ENCODE measurements at places on chromosomes 11 and 22.
A peak's percentile ranks its signal among the peaks of the same experiment; 100 is the strongest.

DNA sequence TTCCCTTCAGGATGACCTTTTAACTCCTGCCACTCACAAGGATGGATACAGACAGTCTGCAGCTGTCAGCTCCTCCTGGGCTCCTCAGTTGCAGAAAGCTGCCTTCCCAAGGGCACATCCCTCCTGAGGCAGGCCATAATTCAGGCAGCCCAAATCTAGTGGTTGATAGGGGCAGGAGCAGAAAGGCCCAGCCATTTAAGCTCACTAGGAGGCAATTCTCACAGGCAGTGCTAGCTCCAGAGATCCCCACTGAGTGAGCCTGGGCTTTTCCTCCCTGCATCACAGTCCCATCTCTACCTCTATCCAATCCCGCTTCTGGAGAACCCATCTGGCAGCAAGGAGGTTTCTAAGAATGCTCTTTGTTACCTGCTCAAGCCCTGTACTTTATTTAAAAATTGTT, 200.6 kb downstream of the ARHGAP42 start:
- no peak for DNase-seq

GRCh38 chr22:50139843-50140415, 30.6 kb upstream of the PANX2 start:
- DNase-seq: no peak

DNA sequence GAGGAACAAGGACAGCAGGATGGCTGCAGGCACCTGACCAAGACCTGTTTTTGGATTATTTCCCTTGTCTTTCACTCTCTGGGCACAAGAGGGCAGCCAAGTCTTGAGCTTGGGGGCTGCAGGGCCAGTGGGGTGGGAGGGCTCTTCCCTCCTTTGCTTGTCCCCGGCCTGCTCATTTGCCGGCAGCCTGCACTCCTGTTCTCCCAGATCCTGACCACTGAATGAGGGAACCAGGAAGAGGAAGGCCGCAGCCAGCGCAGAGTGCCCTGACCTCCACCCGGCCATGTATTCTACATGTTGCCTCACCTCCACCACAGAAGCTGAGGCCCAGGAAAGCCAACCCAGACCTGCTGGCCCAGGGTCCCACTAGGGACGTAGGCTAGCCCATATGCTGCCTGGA, 15.5 kb upstream of the NNMT start:
- DNase-seq: no peak

GRCh38 chr11:61367406-61367805, 5.2 kb downstream of the TMEM138 start:
- no peak for DNase-seq

GRCh38 chr11:104093426-104094280, 57.2 kb downstream of the DDI1 start:
- DNase-seq: no peak

DNA sequence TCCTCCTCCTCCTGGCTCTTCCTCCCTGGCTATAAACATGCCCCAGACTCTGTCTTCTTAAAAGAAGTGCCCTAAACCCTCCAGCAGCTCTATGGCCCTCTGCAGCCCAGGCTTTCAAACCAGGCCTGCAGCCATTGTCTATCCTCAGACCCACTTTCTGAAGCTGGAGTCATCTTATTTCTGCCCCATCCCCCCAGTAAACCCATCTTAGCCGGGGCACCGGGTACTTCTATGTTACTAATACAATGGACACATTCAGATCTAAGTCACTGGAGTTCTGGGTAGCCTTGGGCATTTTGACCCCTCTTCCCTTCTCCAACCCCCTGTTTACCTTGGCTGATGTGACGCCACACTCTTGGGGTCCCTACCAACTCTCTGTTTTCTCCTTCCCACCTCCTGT, 29.7 kb upstream of the CACNG2 start:
- no peak for DNase-seq

DNA sequence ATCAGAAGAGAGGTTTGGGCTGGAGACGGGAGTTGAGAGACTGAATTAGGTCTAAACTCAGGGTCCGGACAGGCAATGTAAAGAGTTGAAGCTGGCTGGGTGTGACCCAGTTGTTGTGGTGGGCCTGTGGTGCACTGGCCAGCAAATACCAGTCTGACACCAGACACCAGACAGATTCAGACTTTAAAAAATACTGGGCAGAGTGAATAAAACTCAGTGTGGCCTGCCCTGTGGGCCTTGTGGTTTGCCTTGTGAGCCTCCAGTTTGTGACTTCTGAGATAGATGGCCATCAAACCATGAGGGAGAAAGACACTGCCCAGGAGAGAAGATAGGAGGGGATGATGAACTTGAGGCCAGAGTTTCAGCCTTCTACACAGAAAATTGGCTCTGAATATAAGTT, 25.8 kb downstream of the RCN1 start:
- DNase-seq: no peak

DNA sequence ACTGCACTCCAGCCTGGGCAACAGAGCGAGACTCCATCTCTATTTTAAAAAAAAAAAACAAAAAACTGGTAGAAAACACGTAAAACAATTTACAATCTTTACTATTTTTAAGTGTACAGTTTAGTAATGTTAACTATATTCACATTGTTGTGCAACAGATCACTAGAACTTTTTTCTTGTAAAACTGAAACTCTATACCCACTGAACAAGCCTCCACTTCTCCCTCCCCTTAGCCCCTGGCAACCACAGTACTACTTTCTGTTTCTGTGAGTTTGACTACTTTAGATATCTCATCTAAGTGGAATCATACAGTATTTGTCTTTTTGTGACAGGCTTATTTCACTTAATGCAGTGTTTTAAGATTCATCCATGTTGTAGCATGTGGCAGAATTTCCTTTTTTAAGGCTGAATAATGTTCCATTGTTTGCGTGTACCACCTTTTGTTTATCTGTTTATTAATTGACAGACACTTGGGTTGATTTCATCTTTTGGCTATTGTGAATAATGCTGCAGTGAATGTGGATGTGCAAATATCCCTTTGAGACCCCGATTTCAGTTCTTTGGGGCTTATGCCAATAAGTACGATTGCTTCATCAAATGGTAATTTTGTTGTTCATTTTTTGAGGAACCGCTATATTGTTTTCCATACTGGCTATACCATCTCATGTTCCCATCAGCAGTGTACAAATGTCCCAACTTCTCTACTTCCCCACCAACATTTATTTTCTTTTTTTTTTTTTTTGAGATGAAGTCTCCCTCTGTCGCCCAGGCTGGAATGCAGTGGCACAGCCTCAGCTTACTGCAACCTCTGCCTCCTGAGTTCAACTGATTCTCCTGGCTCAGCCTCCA, 11.0 kb downstream of the DDB2 start:
- no peak for DNase-seq

- no peak for DNase-seq
Observed at GRCh38 chr11:44548032-44548695, 17.3 kb upstream of the CD82 start.

GRCh38 chr22:19610518-19611253, 86.5 kb upstream of the CLDN5 start:
- no peak for DNase-seq

DNA sequence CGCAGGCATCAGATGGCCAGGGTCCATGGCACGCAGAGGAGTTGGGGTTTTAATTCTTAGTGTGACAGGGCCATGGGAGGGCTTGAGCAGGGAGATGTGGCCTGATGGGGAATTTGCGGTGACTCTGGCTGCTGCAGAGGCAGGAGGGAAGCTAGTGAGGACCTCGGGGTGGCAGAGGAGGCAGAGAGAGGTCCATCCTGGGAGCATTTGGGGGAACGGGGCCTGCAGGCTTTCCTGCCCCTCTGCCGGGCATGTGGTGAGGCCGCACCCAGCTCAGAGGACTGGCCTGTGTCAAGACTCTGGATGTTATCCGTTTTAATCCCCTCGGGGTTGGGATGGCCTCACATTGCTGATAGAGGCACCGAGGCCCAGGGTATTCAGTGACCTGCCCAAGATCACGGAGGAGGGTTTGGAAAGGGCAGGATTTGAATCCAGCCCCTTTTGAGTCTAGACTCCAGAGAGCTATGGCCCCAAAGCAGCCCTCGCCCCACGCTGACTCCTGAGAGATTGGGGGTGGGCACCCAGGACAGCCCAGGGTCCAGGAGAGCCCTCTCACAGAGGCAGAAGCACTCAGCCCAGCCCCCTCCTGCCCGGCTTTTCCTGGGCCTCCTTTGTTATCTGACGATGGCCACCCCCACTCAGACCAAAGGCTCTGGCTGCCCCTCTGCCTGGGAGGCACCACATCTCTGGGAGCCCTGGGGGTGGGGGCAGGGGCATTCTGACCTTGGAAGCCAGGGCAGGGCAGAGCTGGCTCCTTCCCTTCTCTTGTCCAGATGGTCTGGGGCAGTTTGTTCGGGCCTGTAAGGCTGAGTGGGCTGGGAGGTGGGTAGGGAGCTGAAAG, 13.9 kb downstream of the MGAT3 start:
- no peak for DNase-seq

DNA sequence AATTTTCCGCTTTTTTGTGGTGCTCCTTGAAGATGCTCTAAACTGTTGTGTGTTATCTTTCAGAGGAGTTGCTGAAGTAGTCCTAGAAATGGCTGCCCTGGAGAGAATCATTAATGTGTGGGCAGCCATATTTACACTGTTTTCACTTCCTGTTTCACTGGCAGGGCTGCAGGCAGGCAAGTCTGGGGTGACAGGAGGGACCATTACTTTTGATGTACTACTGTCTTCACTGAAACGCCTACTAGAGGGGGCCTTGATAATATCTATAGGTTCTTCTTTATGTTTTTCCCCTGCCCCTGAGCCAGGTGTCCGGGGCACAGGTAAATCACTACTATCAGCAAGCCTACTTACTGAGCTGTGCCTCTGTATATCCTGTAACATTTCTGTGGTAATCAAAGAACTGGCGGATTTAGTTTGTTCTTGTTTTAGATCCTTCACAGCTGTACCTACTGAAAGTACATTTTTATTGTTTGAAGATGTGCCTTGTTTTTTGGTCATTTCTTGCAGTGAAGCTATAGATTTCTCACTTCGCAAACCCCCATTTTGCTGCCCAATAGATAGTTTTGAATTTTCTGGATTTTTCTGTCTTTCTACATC, 39.7 kb downstream of the ACAT1 start:
- DNase-seq: no peak

GRCh38 chr11:34266090-34266912, 91.5 kb downstream of the ABTB2 start:
- DNase-seq: peak; percentile 23

GRCh38 chr11:60005360-60005759, 11.6 kb upstream of the OOSP4B start:
- no peak for DNase-seq

- no peak for DNase-seq
Observed at GRCh38 chr11:1151366-1152315, 6.1 kb upstream of the MUC5AC start.

- no peak for DNase-seq
Observed at GRCh38 chr22:49132009-49132408, 695.7 kb downstream of the BRD1 start.

GRCh38 chr11:655036-655726, 18.1 kb downstream of the DRD4 start:
- DNase-seq: peak; percentile 60

GRCh38 chr11:46160100-46160499, 38.8 kb upstream of the PHF21A start:
- DNase-seq: no peak

DNA sequence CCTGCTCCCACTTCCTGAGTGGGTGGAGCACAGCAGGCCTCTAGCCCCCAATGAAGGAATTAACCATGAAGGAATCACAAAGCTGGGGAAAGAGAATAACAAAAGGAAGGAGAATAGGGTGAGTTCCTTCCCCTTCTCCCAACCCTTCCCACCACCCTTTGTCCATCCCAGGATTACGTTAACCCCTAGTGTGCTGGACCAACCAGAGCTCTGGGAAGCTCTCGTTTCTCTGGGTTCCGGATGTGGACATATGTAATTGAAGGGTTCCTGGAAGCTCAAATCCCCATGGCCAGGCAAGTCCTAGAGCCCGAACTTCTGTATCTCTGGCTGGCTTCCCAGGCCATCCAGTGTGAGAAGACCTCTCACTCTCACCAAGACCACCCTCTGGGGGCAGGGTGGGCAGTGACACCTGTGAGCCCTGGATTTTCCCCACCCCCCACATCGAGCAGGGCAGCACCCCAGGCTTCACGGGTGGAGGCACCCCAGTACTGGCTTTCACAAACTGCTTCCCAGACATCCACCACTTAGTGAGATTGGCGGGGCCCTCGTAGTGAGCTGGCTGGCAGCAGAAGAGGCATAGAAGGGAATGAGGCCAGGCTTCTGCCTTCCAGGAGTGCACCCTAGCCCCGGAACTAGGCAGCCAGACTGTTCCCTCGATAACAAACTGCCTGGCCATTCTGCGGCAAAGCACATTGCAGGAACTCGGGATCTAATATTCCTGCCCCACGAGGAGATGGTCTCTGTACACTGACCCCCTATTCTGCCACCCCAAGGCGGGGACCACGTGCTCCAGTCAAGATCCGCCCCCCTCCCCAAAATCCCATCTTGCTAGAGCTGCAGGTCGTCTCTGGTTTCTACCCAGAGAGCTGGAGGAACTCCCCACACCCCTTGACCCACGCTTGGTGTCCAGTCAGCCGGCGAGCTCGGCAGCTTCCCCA, 2.1 kb downstream of the NECTIN1 start:
- no peak for DNase-seq
